ENCODE measurements at places on chromosomes 5 and 9.

DNA sequence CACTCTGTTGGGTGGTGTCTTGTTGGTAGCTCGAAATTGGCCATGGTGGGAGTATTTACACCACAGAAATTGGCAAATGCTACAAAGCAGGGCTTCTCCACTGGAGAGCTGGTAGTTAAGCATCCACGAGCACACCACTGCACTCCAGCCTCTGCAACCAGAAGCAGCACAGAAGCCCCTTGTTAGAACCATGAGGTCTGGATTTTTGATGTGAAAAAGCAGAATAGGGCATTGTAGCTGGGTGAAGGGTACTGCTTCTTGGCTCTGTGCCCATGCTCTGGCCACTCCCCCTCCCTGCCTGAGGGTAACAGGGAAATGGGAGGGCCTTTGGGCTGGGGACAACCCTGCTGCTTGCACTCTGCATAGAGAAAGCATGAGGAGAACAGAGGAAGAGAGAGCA lies 81.2 kb upstream of the UBTD2 start:
- no peak overlapping the region for H3K4me3 ChIP-seq
- DNase-seq: no peak
- no peaks in the 10 kb centered on the region for H3K4me1 ChIP-seq

GRCh38 chr5:151695464-151695863 lies 8.7 kb upstream of the SPARC start:
- H3K27ac ChIP-seq: no peak overlapping the region
- H3K4me1 ChIP-seq: peaks cover 7% of the 10 kb centered on the region
- H3K27me3 ChIP-seq: no peaks in the 10 kb centered on the region
- no peak for DNase-seq
- H3K36me3 ChIP-seq: no peaks in the 10 kb centered on the region

DNA sequence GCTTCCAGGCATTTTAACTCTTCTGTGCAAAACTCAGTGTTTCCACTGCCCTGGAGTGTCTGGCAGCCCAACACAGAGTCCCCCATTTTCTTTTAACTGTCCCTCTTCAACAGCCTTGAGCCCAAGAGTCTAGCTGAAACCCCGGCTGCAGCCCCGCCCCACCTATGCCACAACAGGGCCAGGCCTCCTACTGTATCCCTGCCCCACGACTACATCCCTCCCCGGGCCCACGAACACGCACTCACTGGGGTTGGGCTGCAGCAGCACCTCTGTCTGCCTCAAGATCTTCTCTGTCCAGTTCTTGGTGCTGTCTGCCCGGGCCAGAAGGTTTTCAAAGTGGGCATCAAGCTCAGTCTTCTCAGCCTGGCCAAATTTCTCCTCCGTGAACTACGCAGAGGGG lies 6.1 kb downstream of the SH3GLB2 start:
- 0 out of 2 replicates have a peak, but pooled peaks cover 2% of the 10 kb centered on the region for H3K4me1 ChIP-seq
- DNase-seq: no peak
- H3K4me3 ChIP-seq: no peak overlapping the region
- no peak overlapping the region for H3K27ac ChIP-seq

DNA sequence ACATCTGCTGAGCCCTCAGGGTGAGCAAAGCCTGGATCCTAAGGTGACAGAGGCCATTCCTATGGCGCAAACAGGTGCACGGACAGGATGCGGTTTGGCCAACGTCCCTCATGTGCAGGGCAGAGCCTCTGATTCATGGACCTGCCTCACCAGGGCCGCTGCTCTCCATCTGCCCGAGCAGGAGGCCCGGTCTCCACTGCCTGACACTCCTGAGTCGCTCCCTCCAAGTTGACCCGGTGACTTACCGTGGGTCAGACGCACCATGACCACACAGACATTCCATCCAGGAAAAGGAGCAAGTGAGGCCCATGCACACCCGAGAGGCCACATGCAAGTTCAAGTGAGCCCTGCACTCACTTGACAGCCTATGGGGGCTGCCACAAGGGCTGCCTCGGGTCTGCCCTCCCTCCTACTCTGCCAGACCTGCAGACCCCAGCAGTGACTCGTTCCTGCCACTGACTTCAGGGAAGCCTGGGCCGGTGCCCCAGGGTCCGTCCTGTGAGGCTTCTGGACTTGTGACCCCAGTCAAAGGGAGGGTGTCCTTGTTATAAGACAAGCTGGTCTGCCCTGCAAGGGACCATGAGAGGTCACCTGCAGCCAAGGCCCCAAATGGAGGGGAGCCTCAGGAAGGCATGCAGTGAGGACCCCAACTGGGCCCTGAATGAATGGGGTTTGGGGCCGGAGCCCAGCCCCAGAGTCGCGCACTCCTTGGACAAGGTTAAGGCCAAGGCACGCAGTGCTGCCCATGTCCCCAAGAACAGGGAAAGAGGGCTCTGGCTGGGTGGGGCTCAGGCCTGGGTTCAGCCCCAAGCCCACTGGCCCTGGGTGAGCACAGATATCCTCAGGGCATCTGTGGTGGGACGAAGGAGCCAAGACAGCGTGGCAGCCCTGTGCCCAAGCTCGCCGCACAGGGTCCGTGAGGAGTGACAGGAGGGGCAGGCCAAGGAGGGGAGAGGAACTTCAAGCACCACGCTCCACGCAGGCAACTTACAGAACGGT lies 10.1 kb downstream of the BRD3OS start:
- H3K27me3 ChIP-seq: no peaks in the 10 kb centered on the region
- H3K36me3 ChIP-seq: peaks cover 56% of the 10 kb centered on the region
- no peaks in the 10 kb centered on the region for H3K4me1 ChIP-seq
- DNase-seq: no peak
- H3K27ac ChIP-seq: no peak overlapping the region
- H3K4me3 ChIP-seq: no peak overlapping the region

DNA sequence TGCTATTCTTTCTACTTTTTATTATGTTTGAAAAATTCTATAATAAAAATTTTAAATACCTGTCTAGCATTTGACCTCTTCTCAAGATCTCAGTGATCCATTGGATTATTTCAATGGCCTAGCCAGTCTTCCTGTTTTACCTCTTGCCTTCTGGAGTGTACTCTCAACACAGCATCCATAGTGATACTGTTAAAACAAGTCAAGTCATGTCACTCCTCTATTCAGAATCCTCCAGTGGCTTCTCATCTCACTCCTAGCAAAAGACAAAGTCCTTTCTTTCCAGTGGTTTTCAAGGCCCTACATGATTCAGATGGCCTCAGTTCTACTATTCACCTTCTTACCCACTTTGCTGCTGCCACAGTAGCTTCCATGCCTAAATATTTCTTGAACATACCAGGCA lies 1.8 kb downstream of the MARVELD2 start:
- H3K27me3 ChIP-seq: no peaks in the 10 kb centered on the region
- peaks cover 5% of the 10 kb centered on the region for H3K36me3 ChIP-seq
- H3K4me1 ChIP-seq: no peaks in the 10 kb centered on the region
- no peak overlapping the region for H3K27ac ChIP-seq
- H3K4me3 ChIP-seq: no peak overlapping the region
- no peak for DNase-seq

DNA sequence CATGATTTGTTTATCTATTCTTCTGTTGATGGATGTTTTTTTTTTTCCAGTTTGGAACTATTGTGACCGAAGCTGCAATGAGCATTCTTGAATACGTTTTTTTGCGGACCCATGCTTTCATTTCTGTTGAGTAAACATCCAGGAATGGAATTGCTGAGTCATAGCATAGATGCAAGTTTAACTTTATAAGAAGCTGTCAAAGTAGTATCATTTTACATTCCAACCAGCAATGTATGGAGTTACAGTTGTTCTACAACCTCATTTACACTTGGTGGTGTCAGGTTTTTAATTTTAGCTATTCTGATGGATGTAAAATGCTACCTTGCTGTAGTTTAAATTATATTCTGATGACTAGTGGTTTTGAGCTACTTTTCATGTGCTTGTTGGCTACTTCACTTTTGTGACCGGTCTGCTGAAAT lies 49.0 kb downstream of the NPR3 start:
- H3K27ac ChIP-seq: no peak overlapping the region
- no peaks in the 10 kb centered on the region for H3K36me3 ChIP-seq
- no peak overlapping the region for H3K4me3 ChIP-seq

GRCh38 chr5:5078009-5078897 lies 61.9 kb upstream of the ADAMTS16 start:
- no peak overlapping the region for H3K4me3 ChIP-seq
- no peaks in the 10 kb centered on the region for H3K36me3 ChIP-seq
- H3K4me1 ChIP-seq: peaks cover 7% of the 10 kb centered on the region
- H3K27ac ChIP-seq: no peak overlapping the region

- no peak overlapping the region for H3K4me3 ChIP-seq
- no peak overlapping the region for H3K27ac ChIP-seq
- no peak for DNase-seq
- peaks cover 5% of the 10 kb centered on the region for H3K4me1 ChIP-seq
- H3K27me3 ChIP-seq: no peaks in the 10 kb centered on the region
- H3K36me3 ChIP-seq: no peaks in the 10 kb centered on the region
Observed at GRCh38 chr5:132203464-132203818, 24.2 kb downstream of the P4HA2 start.

DNA sequence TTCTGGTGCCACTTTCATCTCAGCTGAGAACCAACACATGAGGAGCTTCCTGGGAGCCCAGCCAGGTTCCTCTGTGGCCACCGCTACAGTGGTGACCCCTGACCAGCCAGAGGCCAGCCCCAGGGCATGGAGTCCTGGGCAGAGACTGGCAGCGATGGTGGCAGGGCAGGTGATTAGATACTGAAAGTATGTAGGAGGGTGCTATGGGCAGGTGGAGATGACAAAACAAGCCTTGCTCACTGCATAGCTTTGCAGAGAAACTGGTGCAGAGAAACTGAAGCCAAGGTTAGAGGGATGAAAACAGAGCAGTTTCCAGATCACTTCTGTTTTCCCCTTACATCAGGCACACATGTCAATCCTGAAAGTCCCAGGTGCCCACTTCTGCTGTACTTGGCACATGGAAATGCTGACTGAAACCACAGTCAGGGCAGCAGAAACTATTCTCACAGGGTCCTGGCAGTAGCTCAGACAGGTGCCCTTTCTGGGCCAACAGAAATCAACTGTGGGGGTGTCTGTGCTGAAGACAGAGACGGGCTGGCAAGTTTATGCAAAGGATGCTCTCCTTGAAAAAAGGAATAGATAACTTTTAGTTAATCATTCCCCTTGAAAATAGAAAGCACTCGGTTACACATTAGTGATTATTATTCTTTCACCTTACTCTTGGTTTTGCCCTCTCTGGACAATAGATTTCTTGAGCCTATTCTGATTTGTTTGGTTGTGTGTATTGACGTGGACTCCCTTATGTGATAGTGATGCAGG lies 90.3 kb downstream of the ANKRD55 start:
- no peaks in the 10 kb centered on the region for H3K27me3 ChIP-seq
- no peaks in the 10 kb centered on the region for H3K4me1 ChIP-seq
- DNase-seq: no peak
- H3K4me3 ChIP-seq: no peak overlapping the region
- no peaks in the 10 kb centered on the region for H3K36me3 ChIP-seq
- no peak overlapping the region for H3K27ac ChIP-seq

GRCh38 chr9:16709924-16710323 lies 160.5 kb downstream of the BNC2 start:
- peaks cover 7% of the 10 kb centered on the region for H3K4me1 ChIP-seq
- no peak for DNase-seq
- no peak overlapping the region for H3K4me3 ChIP-seq
- no peaks in the 10 kb centered on the region for H3K36me3 ChIP-seq
- no peak overlapping the region for H3K27ac ChIP-seq

- peak overlapping the region; percentile 93 for H3K4me3 ChIP-seq
- 0 out of 2 replicates have a peak, but pooled peaks cover under 1% of the 10 kb centered on the region for H3K36me3 ChIP-seq
- H3K27ac ChIP-seq: no peak overlapping the region
Observed at GRCh38 chr5:172835290-172835993, 1.4 kb downstream of the ERGIC1 start.

GRCh38 chr9:109956717-109957440 lies 176.9 kb downstream of the PALM2AKAP2 start:
- no peak overlapping the region for H3K4me3 ChIP-seq
- no peak for DNase-seq
- H3K4me1 ChIP-seq: no peaks in the 10 kb centered on the region

DNA sequence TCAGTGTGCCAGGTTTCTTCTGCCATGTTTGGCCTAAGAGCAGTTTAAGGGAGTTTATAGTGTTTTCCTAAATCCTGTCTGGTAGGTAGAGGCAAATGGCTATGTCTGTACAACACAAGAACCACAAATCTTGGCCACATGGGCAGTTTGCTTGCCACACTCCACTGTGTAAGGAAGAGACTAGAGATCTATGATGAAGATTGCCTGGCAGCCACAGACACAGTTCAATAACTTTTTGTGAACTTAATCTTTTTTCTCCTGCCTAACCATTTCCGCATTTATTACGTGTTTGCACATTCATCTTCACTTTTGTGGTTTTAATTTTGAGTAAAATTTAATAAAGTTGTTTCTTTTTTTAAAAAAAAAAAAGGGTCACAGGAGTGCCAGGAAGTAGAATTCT lies 5.8 kb downstream of the MFAP3 start:
- no peak for DNase-seq
- H3K4me3 ChIP-seq: no peak overlapping the region
- no peaks in the 10 kb centered on the region for H3K36me3 ChIP-seq
- H3K4me1 ChIP-seq: no peaks in the 10 kb centered on the region
- no peak overlapping the region for H3K27ac ChIP-seq

DNA sequence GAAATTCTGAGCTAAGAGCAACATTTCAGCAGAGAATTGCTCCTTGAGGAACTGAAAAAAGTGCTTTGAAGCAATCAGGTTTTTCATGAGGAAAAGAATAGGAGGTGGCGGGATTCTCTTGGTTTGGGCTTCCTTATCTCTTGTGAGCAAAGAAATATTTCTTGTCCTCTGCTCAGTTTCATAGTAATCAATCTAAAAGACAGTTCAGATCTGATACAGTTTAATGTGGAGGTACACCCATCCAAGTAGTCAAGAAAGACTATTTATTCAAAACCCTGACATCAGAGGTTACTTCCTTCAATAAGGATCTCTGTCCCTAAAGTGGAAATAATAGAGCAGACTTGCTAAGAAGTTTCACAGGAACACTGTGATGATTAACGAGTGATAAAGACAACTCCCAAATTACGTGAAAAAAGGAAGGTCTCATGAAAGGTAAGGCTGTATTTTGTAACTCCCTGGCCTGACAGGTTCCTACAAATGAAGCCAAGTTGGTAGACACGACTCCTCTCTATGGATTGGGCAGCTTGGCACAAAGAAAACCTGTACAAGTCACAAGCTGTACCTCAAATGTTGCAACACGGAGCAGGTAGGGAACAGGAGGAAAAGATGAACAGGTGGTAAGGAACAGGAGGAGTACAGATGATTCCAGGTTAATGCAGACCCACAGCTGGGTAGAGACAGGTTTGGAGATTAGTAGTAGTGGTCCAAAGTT lies 94.1 kb downstream of the SUSD1 start:
- H3K4me3 ChIP-seq: no peak overlapping the region
- no peak for DNase-seq
- H3K4me1 ChIP-seq: no peaks in the 10 kb centered on the region
- H3K27me3 ChIP-seq: no peaks in the 10 kb centered on the region

All from iPS DF 6.9 (cell line).